ENCODE measurements at places on chromosomes 12 and 14.

- DNase-seq: no peak
These were observed 22.6 kb upstream of the BMP4 start for GRCh38 chr14:53979113-53979681.

- DNase-seq: no peak
These were observed 136.8 kb downstream of the DACT1 start for GRCh38 chr14:58774531-58774930.

DNA sequence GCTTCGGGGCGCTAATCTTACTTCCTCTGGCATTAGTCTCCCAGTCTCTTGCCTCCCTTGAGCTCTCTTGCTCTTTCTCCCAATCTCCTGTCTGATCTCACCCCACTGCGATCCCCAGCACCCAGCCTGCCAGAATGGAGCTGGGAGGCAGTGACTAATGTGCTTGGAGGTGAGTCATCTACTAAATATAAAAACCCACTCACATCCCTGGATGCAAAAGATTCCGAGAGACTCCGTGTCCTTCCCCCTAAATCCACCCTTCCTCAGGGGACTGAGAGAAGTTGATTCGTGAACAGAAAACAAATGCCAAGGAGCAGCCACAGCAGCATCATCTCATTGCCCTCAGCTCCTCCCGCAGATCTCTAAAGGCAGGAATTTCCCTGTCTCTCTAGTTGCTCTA, 45.7 kb upstream of the KCNA5 start:
- DNase-seq: no peak

GRCh38 chr12:2112401-2112800, 59.6 kb downstream of the CACNA1C start:
- DNase-seq: no peak

- peak; percentile 86 for DNase-seq
These were observed 102.2 kb downstream of the SSPN start for GRCh38 chr12:26297396-26298070.

- no peak for DNase-seq
These were observed 31.9 kb downstream of the FOS start for GRCh38 chr14:75310295-75311111.

Measured in inflammatory macrophage treated with lipopolysaccharide for 4 hours (primary cell).